ENCODE measurements at places on chromosomes 6 and 20.
A peak's percentile ranks its signal among the peaks of the same experiment; 100 is the strongest.

GRCh38 chr6:90204327-90205056, 92.2 kb downstream of the BACH2 start:
- DNase-seq = no peak

DNA sequence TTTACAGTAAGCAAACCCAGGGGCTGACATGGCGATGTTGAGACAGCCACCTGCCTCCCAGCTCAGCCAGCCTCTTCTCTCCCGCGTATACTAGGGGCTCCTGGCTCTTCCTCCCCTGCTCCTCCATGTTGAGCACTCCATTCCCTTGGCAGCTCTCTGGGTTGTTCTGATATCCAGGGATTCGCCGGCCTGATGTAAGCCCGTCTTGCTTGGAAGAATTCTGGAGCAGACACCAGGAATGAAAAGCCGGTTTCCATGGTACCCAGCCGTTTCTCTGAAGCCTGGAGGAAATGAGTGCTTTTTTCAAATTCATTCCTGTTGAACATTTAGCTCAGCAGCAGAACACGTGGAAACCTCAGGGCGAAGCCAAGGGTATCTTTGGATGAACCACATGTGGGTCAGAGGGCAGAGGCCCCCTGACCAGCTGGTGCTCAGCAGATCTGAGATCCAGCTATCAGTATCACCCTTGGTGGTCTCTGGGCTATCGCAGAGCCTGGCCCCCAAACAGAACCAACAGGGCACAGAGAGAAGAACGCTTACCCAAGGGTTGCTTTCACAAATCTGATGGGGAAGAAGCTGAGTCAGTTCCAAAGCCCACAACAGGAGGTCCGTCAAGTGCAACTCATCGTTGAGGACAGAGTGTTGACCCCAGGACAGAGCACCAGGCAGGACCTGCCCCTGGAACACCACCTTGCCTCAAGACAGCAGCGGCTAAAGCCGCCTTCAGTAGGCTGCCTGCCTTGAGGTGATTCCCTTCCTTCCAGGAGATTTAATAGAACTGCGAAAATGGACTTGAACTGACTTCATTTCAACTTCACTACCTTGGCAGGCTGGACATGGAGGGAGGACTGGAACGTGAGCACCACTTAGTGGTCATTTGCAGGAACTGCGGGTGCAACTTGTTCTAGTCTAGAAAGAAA, 96.1 kb upstream of the RIN2 start:
- peak; percentile 5 for DNase-seq

DNA sequence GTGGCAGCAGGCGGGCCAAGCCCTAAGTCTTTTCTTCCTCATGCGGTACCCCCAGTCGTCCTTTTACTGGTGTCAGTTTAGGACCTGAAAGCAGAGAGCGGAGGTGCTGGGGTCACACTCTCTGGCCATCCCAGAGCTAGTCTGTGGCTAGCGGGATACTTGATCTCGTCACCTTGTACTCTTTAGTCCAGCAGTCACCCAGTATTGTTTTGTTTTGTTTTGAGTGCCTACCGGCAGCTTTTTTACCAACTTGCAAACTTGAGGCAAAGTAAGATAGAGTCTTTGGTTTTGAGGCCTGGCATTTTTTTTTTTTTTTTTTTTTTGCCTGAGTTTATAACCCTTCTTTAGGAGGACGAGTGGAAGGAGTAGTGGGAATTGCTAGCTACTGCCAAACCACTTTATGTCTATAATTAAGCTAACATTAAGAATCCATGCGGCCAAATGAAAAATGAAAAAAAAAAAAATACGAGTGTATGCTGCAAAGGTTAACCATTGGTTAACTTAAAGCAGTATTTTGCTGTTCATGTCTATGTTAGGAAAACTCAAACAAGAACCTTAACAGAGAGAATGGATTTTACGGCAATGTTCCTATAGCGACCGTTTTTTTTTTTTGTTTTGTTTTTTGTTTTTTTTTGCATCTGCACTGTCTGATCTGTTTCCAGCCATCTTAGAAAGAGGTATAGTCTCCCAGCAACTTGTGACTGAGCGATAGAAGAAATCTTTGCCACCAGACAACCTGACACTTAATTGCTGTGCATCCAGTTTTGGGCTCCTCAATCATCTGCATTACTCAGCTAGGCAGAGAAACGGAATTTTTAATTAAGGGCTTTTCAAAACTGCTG, 56.9 kb downstream of the FAM217A start:
- no peak for DNase-seq

- DNase-seq = peak; percentile 21
These were observed 71.5 kb upstream of the ISM1 start for GRCh38 chr20:13149371-13150105.

- DNase-seq = no peak
These were observed 50.7 kb downstream of the OPN5 start for GRCh38 chr6:47832386-47833100.
